ENCODE measurements at places on chromosomes 5 and 9.
A peak's percentile ranks its signal among the peaks of the same experiment; 100 is the strongest.

- DNase-seq: no peak
Observed at GRCh38 chr5:36158144-36158543, 6.2 kb downstream of the SKP2 start.

DNA sequence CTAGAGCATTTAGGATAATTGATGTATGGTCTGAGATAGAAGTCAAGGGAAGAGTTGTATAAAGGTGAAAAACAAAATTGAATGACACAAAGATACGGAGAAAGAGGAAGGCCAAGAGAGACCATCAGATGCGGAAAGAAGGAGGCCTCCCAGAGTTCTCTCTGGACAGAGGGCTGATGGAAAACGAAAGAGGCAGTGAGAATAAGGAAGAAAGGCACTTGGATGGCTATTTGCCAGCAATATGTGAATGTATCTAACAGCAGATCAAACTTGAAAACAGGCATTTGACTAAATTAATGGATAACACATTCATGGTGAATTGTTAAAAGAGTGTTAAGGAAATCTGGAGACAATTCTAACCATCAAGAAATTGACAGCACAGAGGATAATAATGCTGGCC lies 2.4 kb upstream of the DOCK8 start:
- no peak for DNase-seq

DNA sequence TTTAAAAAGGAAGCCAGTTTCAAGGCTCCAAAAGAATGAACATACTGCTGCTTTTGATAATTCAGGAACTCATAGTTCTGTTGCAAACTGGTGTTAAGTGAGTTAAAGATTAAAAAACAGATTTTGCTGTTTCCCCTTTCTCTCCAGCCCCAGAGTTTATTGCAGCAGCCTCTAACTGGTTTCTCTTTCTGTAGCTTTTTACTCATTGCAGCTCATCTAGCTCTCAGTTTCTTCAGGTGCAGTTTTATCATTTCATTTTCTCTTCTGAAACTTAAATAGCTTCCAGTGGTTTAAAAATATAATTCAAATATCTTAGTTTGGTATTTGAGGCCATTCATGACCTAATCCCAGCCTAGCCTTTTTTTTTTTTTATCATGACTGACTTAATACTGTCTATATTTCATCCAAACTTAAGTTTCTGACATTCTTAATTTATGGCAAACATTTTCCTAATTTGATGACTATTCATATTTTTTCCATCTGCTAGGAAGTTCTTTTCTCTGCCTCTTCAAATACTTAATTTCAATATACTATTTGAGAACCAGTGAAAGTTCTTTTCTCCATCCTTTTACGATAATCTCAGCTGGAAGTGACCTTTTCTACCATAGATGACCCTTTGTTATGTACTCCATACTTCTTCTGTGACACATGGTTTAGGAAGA lies 252.7 kb upstream of the GRIA1 start:
- DNase-seq: no peak

GRCh38 chr5:30890377-30890776 lies 303.1 kb upstream of the CDH6 start:
- peak; percentile 19 for DNase-seq

- DNase-seq: no peak
Observed at GRCh38 chr9:71253011-71253410, 131.6 kb upstream of the TRPM3 start.

DNA sequence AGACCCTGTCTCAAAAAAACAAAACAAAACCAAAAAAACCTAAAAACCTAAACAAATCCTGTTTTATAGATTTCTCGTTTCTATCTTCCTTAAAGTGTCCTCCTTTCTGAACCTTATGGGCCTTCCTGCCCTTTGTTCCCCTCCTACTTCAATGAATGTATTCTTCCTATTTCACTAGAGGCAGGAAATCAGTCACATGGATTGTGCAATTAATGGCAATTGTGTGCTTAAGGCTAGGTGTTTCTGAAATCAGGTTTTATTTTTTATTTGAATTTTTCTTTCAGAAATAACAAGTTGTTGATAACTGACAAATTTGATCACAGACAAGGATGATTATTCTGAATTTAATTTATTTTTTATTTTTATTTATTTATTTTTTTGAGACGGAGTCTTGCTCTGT lies 220.6 kb upstream of the SEMA6A start:
- DNase-seq: no peak

GRCh38 chr9:112176524-112176923 lies 1.4 kb upstream of the SUSD1 start:
- peak; percentile 48 for DNase-seq

All from hepatocyte (in vitro differentiated cells).